ENCODE measurements at places on chromosomes 13 and 19.

DNA sequence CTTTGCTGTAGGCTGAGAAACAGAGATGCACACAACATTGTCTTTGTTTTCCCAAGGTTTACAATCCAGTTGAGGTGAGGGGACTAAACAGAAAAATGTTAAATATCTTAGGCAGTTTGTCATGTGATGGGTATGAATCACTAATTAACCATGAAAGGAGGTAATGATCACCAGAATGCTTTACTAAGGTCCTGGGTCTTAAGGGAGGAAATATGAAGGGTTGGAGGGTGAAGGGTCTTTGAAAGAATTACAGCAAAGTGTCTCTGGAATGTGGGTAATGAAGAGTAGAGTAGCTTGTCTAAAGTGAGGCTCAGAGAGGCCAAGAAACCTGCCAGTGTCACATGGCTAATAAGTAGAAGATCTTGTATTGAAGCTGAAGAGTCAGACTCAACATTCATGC, 19.0 kb downstream of the BIVM start:
- no peak for DNase-seq

DNA sequence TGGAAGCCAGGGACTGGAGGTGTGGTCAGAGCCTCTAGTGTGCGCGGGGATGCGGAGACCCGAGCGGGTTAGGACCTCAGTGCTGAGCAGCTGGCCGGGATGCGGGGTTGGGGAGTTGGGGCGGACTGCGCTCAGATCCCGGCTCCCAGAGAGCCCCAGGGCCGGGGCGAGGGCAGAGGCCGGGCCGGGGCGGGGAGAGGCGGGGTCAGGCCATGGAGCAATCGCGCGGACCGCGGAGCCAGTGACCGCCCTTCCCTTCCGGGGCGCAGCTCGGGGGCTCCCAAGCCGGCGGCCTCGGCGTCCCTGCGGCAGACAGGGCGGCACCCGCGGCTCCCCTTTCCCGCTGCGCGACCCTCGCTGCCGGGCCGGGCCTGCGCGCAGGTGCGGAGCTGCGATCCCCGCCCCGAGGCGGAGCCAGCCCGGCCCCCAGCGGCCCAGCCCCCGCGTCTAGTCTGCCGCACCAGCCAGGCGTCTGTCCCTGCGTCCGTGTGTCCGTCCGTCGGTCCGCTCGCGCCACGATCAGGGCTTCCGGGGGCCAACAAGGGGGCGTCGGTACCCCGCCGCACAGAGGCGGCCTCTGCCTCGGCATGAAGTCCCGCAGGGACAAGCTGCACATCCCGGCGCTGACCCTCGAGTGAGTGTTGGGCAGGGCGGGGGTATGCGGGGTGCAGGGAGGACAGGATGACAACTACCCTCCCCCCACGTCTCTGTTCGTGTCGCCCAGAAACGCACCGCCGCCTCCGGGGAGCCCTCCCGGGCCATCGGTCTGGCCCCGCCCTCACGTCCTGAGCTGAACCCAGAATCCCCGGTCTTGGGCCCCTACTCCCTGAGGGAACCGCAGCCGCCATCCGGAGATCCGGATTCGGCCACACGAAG, 12.4 kb downstream of the MAST3 start:
- no peak for DNase-seq

DNA sequence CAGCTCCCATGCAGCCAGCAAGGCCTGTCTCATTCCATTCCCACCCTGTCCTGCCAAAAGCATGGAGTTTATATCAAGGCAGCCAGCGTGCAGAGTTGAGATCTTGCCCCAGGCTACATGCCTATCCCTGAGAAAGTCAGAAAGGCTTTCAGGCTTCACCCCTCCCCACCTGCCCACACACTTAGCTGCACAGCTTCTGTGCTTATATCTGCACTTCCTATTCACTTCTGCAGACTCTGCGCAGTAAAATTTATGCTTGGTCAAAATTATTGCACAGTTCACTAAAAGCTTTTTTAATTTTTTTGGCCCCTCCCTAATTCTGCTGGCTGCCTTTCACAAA, 12.5 kb upstream of the ZNF675 start:
- no peak for DNase-seq

DNA sequence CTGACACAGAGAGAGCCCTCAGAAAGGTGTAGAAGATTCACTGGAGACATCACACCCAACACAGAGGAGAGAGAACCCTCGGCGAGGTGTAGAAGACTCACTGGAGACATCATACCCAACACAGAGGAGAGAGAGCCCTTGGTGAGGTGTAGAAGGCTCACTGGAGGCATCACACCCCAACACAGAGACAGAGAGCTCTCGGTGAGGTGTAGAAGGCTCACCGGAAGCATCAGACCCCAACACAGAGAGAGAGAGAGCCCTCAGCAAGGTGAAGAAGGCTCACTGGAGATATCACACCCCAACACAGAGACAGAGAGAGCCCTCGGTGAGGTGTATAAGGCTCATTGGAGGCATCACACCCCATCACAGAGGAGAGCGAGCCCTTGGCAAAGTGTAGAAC, 826.5 kb downstream of the UQCRFS1 start:
- DNase-seq = no peak

GRCh38 chr13:30751183-30751933, 16.0 kb downstream of the ALOX5AP start:
- no peak for DNase-seq

GRCh38 chr13:110245416-110245899, 61.5 kb downstream of the COL4A1 start:
- DNase-seq = no peak

- DNase-seq = no peak
Measured at GRCh38 chr13:61728471-61728870, 312.8 kb upstream of the PCDH20 start.

- DNase-seq = peak; percentile 56
Measured at GRCh38 chr19:2239771-2240770, 3.4 kb downstream of the SF3A2 start.

GRCh38 chr13:23652909-23653726, 82.9 kb downstream of the TNFRSF19 start:
- no peak for DNase-seq

DNA sequence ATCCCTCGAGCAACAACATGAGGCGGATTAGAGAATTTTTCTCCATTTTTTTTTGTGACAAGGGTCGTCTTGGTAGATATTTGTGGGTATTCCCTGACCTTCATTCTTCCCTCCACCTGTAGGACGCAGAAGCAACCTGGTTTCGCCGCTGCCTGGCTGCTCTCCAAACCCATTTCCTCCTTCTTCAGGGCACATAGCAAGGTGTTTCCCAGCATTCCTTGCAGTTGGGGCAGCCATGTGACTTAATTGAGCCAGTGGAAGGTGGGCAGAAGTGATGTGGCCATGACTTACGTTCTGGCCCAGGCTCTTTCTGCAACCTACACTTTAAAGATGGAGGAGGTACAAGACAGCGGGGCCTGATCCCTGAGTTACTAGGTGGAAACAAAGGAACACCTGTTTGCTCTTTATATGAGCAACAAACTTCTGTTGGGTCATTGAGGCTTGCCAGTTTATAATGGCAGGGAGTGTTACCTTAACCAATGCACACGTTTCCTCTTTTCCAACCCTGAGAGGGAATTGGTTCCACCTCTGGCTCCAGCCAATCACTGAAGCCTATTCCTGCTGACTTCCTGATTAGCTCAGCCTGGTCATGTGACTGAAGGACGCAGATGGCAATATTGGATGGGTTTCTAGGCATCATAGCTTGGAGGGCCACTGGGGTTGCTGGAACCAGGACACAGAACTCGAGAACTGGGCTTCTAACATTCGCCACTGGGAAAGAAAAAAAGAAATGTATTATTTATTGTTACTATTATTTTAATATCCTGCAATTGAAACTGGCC, 30.8 kb upstream of the ZNRF4 start:
- no peak for DNase-seq

DNA sequence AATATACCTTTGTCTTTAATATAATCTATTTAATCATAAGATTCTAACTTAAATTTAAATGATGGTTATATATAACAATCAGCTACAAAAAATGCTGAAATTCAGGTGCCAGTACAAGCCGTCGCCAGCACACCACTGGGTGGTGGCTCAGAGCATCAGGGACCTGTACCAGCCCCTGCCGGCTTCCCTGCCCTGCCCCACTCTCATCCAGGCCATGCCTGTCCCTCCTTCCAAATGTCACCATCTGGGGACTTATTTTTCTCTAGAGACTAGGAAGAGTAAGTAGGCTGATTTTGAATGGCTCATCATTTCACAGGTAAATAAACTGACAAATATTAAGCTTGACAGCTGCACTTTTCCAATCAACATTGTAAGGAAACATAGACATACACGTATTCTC, 1.6 kb downstream of the METTL21C start:
- no peak for DNase-seq

DNA sequence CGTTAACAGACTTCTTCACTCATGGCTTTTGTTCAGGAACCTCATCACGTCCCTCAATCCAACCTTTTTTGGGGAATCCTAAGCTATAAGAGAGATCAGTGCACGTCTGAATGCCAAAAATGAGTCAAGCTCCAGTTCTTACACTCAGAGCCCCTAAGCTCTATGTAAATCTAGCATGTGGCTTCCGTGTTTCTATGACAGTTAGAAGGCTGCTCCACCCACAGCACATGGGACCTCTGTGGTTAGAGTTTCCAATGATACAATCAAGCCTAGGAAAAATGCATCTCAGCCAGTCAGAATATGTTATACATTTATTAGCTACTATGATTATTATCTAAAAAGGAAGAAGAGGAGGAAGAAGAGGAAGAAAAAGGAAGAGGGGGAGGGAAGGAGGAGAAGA, 135.9 kb downstream of the ENOX1 start:
- no peak for DNase-seq

GRCh38 chr13:104301171-104301975, 1235.2 kb upstream of the SLC10A2 start:
- no peak for DNase-seq

DNA sequence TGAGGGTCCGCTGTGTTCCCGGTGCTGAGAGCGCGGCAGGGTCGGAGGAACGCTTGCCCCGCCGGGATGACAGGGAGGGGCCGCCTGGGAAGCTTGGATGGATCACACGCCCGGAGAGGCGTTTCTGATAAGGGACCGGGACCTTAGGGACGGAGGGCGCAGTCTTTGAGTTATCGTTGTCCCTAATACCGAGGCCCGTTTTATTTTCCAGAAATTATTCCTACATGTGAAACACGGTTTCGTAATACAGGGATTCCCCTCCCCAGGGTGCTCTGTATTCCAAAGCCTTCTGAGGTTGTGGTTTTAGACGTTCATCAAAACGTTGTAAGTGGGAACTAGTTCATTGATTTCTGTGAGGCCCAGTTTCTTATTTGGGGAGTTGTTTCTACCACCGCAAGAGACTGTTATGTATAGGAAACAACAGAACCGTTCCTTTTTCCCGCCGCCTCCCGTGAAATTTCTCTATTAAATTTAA, 752 bp downstream of the PDCD5 start:
- no peak for DNase-seq

DNA sequence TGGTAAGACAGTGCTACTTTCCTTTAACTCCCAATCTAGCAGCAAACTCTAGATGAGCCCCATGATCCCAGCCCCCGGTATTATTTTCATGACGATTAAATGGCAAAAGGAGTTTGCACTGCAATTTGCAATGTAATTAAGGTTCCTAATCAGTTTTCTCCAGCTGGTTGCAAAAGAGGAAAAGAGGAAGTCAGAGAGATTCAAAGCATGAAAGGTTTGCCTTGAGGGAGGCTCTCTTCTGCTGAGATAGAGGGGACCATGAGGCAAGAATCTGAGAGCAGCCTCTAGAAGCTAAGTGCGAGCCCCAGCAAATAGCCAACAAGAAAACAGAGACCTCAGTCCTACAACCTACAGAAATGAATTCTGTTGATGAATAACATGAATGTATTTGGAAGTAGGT, 527.1 kb downstream of the UQCRFS1 start:
- no peak for DNase-seq

DNA sequence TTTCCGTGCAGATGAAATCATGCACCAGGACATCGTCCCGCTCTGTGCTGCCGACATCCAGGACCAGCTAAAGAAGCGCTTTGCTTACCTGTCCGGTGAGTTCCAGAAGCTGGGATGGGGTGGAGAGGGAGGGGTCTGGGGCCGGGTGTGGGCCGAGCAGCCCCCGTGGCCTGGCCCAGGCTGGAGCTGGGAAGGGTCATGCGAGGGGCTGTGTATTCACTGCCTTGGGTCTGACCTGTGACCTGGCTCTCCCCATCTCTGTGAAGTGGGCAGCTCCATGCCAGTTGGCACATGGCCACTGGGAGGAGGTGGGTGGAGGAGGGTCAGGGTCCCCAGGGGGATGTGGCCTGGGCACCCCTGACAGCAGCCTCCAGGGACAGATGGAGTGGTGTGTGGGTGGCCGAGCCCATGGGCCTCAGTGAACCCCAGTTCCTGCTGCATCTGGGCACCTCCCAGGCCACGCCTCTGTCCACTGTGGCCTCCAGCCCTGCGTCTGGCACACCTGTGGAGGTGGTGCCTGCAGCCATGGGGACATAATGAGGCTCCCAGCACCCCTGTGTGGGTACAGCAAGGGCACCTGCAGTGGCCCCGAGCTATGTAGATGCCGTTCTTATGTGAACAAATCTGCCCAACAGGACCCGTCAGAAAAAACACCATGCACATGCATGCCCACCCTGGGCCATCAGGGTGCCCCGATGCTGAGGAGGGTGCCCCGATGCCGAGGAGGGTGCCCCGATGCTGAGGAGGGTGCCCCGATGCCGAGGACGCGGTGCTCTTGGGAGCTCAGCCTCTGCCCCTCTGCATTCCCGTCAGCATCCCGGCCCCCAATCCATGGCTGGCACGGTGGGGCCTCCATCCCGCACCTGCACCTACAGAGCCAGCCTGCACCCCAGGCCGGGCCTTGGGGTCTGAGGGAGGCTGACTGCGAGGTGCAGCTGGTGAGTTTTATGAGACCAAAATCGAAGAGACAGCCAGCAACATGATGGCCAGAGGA, 46.0 kb downstream of the MCF2L start:
- DNase-seq = no peak

DNA sequence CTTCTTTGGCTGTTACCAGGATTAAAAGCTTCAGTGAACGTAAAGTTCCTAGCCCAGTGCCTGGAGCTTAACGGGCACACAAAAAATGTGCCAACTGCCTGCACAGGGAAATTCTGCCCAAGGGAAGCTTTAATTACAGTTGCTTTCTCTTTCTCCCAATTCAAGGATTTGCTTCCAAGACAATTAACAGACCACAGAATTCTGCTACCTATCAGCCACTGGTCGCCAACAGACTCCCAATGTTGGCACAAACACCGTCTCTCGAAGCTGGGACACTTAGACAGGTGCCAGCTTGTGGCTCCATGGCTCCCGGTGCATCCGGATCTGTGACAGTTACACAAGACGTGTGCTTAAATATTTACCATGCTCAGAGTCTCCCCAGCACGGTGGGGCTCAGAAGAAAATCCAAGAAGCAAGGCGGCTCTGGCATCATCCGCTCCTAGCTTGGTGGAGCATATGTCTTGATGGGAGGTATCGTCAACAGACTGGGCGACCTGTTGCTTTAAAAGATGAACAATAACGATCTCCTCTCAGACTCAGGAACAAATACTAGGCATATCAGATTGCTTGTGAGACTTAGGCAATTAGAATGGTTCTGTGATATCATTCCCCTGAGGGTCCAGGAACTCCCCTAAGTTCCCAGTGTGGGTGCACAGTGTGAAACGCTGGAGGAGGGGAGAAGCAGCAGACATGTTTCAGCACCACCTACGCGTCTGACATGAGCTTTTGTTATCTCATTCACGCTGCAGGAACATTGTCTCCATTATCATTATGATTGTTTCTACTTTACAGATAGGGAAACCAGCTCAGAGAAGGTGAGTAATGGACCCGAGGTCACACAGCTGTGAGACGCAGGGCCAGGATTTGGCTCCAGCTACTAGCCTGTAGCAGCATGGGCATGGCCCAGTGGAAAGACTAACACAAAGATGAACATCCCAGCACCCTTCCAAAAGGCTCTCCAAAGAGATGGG, 61.6 kb downstream of the ALOX5AP start:
- no peak for DNase-seq
